Suprapubic skin (tissue), 4 donors: ENCODE measurements at places on chromosomes 6 and 20.

GRCh38 chr6:28207510-28208110 lies 17.5 kb upstream of the ZSCAN9 start:
- peak overlapping the region; percentile 37 for H3K4me3 ChIP-seq
- no peaks in the 10 kb centered on the region for H3K36me3 ChIP-seq
- no peak overlapping the region for H3K27ac ChIP-seq

DNA sequence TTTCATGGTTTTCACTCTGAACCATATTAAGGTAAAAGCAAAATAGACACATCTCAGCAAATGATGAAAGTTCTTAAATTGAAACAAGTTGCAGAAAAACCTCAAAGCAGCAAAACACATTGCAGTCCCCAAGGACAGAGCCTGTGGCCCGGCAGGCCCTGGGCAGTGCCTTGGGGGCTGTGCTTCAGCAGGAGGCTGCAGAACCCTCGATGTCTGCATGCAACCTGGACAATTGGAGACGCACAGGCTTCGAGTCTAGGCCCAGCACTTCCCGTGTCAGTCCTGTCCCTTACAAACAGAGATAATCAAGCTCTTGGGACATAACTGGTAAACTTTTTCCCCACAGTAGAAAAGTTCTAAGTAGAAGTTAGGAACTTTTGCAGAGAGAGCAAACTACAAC lies 9.2 kb downstream of the PYGB start:
- H3K27ac ChIP-seq, result no peak overlapping the region
- H3K27me3 ChIP-seq, result no peaks in the 10 kb centered on the region
- H3K4me1 ChIP-seq, result peaks cover 31% of the 10 kb centered on the region
- DNase-seq, result peak; percentile 70
- no peak overlapping the region for H3K4me3 ChIP-seq

GRCh38 chr6:72974276-72974675 lies 251.0 kb downstream of the KHDC1L start:
- H3K4me1 ChIP-seq, result no peaks in the 10 kb centered on the region
- no peak overlapping the region for H3K27ac ChIP-seq
- H3K4me3 ChIP-seq, result no peak overlapping the region
- no peaks in the 10 kb centered on the region for H3K36me3 ChIP-seq

DNA sequence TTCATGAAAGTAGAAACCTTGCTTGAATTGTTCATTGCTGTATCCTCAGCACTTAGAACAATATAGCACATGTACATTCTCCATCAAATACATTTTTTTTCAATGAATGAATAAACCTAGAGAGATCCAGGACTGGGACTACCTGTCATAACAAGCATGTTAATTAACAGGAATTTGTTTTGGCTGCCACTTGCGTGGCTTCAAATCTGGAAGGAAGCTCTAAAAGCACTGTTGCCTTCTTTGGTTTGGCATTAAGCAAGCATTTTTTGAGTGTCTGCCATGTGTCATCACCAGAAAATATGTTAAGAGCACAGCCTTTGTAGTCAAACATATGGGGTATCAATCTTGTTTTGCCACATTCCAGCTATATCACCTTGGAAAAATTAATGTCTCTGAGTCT lies 131.9 kb upstream of the BACH2 start:
- H3K4me3 ChIP-seq, result no peak overlapping the region
- no peak overlapping the region for H3K27ac ChIP-seq
- H3K36me3 ChIP-seq, result no peaks in the 10 kb centered on the region
- no peaks in the 10 kb centered on the region for H3K4me1 ChIP-seq
- no peaks in the 10 kb centered on the region for H3K27me3 ChIP-seq

GRCh38 chr6:28802417-28803336 lies 121.1 kb downstream of the TRIM27 start:
- H3K4me3 ChIP-seq, result no peak overlapping the region
- H3K4me1 ChIP-seq, result no peaks in the 10 kb centered on the region
- DNase-seq, result no peak
- H3K27ac ChIP-seq, result no peak overlapping the region

DNA sequence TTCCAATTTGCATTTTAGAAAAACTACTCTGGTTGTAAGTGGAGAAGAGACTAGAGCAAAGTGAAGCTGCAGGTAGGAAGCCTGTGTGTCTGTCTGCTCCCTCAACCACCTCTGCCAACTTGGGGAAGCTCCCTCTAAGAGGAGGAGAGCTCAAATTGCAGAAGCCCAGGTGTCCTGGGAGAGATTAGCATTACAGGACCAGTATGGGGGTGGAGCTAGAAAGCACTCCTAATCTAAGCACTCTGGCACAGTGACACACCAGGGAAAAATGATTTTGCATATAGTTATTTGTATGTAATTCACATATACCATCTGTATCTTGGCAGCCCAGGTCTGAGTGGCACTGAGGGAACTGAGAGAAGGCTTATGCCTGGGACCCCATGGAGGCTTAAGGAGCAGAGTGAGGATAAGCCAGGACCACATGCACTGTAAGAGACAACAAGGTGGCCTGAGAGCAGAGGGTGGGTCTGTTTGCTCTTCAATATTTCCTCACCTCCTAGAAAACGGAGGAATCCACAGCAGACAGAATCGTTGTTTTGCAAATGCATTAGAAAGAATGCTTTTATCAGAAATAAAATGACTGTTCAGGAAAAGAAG lies 13.6 kb downstream of the GSTA2 start:
- H3K4me3 ChIP-seq, result no peak overlapping the region
- no peaks in the 10 kb centered on the region for H3K27me3 ChIP-seq
- no peak for DNase-seq
- no peak overlapping the region for H3K27ac ChIP-seq
- no peaks in the 10 kb centered on the region for H3K4me1 ChIP-seq
- H3K36me3 ChIP-seq, result no peaks in the 10 kb centered on the region
